ENCODE measurements at places on chromosomes 5 and 9.

GRCh38 chr5:79858410-79858723 is 132.7 kb downstream of the MTX3 start:
- DNase-seq, result no peak

DNA sequence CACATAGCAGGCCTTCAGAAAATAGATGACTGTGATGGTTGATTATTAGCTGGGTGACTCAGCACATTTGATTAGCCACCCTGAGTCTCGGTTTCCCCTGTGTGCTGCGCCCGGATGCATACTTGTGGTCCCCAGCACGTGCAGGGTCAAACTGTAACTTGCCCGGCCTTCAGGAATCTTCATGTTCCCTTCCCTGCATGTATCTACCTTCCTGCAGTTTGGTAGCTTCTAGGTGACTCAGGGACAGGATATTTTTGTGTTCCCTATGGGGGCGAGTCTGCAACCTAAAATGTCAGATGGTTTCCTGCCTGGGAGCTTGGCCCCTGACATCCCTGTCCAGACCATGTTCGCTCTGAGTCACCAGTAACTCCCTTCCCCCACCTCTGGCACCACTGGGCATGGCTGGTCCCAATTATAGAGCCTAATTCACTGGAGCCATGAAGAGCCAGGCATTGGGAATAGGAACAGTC is 13.2 kb downstream of the PTGS1 start:
- DNase-seq, result no peak

DNA sequence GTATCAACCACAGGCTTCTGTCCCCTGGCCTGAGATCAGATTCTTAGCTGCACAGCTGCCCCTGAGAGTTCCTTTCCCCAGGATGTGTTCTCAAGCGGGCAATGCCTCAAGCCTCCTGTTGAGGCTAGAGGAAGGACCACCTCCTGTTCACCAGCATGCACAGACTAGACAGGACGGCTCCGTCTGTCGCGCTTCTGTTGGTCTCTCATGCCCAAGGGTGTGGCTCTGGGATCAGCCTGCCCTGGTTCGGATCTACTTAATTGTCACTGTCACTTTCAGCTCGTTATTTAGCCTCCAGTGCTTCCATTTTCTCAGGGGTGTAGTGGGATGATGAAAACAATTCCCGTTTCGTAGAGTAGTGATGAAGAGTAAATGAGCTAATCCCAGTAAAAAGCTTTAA is 103.1 kb downstream of the KCNIP1 start:
- DNase-seq, result no peak

GRCh38 chr9:84822589-84823233 is 153.2 kb downstream of the NTRK2 start:
- DNase-seq, result no peak

DNA sequence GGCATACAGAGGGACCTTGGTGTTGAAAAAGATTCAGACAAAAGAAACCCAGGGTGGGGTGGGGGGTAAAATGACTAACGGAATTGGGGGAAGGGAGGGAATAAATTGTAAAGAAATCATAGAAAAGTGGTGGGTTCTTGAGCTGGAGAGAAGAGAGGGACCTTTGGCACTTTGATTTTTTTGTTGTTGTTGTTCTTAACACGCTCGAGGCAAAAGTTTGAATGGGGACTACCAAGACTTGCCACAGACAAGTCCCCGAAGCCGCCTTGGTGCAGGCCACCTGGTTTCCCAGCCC is 616 bp downstream of the VCAN start:
- DNase-seq, result no peak

- DNase-seq, result no peak
These were observed 1.5 kb downstream of the FAM81B start for GRCh38 chr5:95392593-95393182.

GRCh38 chr9:13141629-13142028 is 137.9 kb downstream of the MPDZ start:
- no peak for DNase-seq

DNA sequence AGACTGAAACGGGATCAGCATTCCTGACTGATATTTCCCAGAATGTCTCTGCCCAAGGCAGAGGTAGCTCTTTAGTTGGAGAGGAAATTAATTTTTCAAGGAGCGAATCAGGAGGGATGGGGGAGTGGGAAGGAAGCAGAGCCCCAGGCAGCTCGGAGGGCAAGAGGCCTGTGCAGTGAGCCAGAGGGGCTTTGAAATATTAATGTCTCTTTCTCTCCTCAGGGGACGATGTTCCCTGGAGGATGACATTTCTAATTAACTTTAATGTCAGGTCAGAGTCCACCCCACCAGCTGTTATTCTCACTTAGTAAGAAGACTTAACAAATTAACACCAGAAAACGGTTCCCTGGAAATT is 45.6 kb downstream of the SLC6A7 start:
- DNase-seq, result no peak

DNA sequence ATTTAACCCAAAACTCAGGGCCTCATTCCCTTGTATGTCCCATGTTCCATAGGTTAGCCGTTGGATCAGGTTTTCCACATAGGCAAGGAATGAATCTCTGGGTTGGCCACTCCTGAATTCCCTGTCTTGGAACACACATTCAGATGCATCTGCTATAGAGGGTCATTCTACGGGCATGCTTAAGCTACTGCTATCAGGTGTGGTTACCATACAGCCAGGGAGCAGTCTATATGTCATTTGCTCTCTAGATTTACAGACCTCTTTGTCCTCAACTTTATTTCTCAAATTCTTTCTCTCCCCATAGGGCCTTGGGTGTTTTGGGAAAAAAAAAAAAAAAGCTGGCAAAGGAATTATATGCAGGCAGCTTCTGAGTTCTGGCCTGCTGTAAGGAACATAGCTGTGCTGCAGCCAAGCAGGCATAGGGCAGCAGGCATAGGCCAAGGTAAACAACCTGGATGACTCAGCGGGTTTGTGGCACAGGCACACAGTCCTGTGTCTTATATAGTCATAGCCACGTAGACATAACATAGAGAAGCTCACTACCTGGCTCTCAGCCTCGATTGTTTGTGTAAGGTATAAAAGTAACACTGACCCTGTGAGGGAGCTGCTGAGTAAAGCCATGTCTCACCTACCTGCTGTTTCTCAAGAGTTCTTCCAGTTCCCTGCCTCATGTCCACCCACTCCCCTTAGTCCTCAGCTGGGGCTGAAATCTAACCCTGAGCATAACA is 141.5 kb downstream of the OSTF1 start:
- no peak for DNase-seq

All from stimulated activated CD4-positive, alpha-beta T cell treated with anti-CD3 and anti-CD28 coated beads, Interleukin-2, amount 100 ng/mL, for 4 hours (primary cell).